ENCODE measurements at places on chromosomes 1 and 21. TPM values are rescaled to one million over a fixed set of nuclear protein-coding genes. Genes with fewer than 3 reads are reported as not detected.

CD164L2 gene
- 6.8 TPM for total RNA-seq

SPRR1B gene
- not detected for total RNA-seq

NBPF15 gene
- total RNA-seq: 43.2 TPM

BACE2 gene
- total RNA-seq: 20.8 TPM

SHC1 gene
- 94.8 TPM for total RNA-seq

PRELP gene
- total RNA-seq: 47.5 TPM

ADAMTS4 gene
- total RNA-seq: 1.4 TPM

FTCD gene
- total RNA-seq: 1.5 TPM

CELA3A gene
- total RNA-seq: not detected

KRTAP19-3 gene
- not detected for total RNA-seq

TINAGL1 gene
- total RNA-seq: 64.5 TPM

TAL1 gene
- 15.4 TPM for total RNA-seq

MAB21L3 gene
- total RNA-seq: 1.2 TPM

ASTN1 gene
- total RNA-seq: 0.41 TPM

ZFYVE9 gene
- total RNA-seq: 18.7 TPM

DDI2 gene
- total RNA-seq: 48.8 TPM

PLXNA2 gene
- 83.9 TPM for total RNA-seq

MFSD2A gene
- 110 TPM for total RNA-seq

GBP7 gene
- total RNA-seq: not detected

TRIM62 gene
- 6.5 TPM for total RNA-seq

SLC16A4 gene
- total RNA-seq: 9.6 TPM

INAVA gene
- 7.8 TPM for total RNA-seq

OR2T1 gene
- not detected for total RNA-seq

RHD gene
- not detected for total RNA-seq

CD247 gene
- 8.7 TPM for total RNA-seq

KRTAP21-2 gene
- not detected for total RNA-seq

CYP4A11 gene
- total RNA-seq: not detected

CBR1 gene
- total RNA-seq: 72.9 TPM

PPIAL4G gene
- total RNA-seq: not detected
